ENCODE measurements at places on chromosomes 6 and 20. TPM values are rescaled to one million over a fixed set of nuclear protein-coding genes. Genes with fewer than 3 reads are reported as not detected.

The PMEPA1 gene
- 0.66 TPM for total RNA-seq

The RBPJL gene
- total RNA-seq = not detected

The POFUT1 gene
- 68.1 TPM for total RNA-seq

DNA sequence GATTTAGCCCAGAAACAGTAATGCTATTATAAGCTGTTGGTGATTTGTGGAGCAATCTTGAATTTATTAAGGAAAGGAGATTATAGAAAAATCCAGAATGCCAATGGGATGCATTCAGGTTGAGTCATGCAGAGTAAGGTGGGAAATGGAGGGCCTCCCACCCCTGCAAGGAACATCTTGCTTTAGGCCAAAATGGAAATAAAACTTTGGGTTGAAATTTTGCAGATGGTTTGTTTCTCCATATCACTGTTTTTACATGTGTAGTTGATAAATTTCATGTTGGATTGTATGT, 152.4 kb downstream of the BCAS1 start:
- no peak for DNase-seq

The TCP11 gene
- not detected for total RNA-seq

GRCh38 chr20:57783956-57784837, 74.4 kb upstream of the PMEPA1 start:
- DNase-seq = no peak

The KIAA0408 gene
- 8.2 TPM for total RNA-seq
